ENCODE measurements at places on chromosomes 1 and 21.

GRCh38 chr1:1349256-1350012 lies at the start of gene DVL1:
Gene DVL1 (minus strand): TSS chr1:1349418. CDS start chr1:1349065, 353 bp downstream.
- peak; percentile 51 for DNase-seq

DNA sequence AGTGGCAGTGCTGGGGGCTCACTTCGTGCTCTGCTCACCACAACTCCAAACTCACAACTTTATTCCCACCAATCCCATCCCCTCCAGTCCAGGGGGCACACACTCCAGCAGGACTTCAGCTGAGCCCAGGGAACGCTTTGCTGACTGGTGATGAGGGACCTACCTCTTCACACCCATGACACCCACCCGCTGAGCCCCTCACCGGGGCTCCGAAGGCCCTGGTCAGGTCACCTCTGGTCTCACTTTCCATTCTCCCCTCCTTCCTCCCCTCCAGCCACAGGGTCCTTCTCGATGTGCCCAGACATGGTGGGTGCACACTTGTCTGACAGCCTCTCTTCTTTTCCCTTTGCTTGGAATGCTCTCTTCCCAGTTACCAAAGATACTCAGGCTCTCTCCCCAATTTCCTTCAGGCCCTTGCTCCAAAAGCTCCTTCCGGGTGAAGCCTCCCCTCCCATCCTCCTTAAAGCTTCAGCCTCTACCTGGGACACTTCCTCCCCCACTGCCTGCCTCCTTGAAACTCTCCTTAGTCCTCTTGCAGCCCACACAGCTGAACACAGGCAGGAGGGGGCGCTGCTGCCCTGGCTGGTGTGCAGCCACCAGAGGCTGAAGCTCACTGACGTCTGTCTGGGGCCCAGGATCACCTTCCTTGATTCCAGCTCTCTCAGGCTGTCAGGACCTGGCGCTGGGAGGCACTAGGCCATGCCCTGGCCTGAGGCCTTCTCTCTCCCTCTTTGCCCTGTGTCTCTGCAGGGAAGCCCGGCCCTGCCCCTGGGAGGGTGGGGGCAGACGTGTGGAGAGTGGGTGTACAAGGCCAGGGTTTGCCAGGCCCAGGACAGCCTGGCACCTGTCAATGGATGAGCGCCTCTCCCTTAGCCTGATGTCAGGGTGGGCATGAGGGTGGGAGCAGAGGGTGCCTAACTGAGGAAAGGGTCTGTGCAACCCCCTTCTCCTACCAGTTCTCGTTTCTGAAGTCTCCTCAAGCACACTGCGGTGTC lies 1.6 kb downstream of the KCNE1 start:
- DNase-seq: peak; percentile 28

- no peak for DNase-seq
Observed at GRCh38 chr1:213689260-213689659, 298.5 kb upstream of the PROX1 start.

- no peak for DNase-seq
Observed at GRCh38 chr1:205477759-205478247, 22.0 kb upstream of the BLACAT1 start.

GRCh38 chr1:195934817-195935553 lies 673.3 kb downstream of the KCNT2 start:
- peak; percentile 61 for DNase-seq

- no peak for DNase-seq
Observed at GRCh38 chr1:63414691-63415365, 47.4 kb downstream of the ALG6 start.

DNA sequence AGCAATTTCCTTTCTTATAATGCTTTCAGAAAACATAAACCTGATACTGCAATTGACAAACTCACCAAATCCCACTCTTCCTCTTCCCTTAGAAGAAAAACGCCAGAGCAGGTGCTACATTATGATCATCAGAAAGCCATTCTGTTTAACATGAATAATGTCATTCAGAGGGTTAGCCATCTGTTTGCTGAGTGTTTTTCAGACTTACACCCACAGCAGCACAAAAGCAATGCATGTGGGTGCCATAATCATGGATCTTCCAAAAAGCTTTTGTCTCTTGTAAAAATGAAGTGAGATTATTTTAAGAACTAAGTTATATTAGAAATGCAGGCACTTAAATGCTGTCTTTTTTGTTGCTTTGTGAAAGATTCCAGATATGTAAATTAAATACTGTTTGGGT lies 204.6 kb upstream of the TMPRSS15 start:
- peak; percentile 61 for DNase-seq

DNA sequence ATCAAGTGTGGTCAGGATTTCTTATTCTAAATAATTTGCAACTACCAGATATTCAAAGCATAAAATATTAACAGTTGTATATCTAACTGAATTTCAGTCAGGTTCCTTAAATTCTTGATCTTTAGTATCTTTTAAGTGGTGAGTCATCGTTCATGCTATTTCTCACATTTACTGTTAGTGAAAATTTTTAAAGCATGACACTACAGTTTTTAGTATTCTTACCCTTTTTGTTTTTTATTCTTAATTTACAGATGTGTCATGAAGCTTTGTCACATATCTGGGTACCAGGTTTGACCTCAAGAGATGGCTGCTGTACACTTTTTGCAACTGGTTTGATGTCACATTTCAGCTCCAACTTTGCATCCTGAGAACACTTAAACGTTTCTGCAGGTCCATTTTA lies 12.7 kb downstream of the AKIRIN1 start:
- DNase-seq: no peak

- no peak for DNase-seq
Observed at GRCh38 chr1:79215311-79215710, 208.8 kb upstream of the ADGRL4 start.

DNA sequence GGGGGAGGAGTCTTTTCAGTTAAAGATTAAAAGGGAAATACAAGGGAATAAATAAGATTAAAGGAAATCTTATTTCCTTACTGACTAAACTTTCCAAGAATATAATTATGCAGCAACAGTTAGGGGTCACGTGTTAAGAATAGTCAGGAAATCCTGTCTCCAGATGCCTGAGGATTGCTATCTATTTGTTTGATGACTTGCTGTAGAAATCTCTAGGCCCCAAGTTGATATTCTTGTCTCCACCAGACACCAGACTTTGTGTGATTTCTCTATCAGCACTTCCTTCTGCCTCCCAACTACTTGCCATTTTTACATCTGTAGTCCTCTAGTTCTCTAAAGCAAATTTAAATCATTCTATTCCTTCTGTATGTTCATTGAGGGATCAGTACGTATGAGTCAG lies 77.5 kb downstream of the RPAP2 start:
- no peak for DNase-seq

DNA sequence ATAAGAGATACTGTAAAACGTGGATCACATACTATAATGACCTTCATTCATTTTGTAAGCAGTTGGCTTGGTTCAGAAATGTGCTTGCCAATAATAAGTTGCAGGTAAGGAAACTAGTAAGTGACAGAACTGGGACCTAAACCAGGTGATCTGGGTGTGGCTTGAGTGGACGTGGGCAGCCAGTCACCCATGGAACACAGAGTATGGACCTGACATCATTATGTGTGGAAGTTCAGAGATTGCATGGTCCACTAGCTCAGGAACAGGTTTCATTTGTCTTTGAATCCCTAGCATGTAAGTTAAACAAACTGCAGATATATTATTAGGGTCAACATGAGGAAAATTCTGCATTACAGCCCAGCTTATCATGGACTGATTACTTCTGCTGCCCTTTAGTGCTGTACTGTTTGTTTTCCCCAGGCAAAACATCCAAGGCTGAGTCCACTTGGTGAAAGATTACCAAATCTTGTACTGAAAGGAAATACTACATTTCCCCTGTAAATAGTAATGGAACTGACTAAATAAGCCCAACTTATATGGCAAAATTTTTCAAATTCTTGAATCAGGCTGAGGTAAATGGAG lies 327.3 kb upstream of the SGIP1 start:
- no peak for DNase-seq

GRCh38 chr1:61406467-61406866 lies 318.5 kb downstream of the TM2D1 start:
- no peak for DNase-seq

- DNase-seq: no peak
Observed at GRCh38 chr1:59678493-59679228, 136.1 kb upstream of the HOOK1 start.
